Hematopoietic multipotent progenitor cell treated with erythropoietin and hydrocortisone succinate and interleukin-3 and kit ligand, for 8 days (in vitro differentiated cells): ENCODE measurements at places on chromosomes 2 and 18.

GRCh38 chr2:55118643-55119083 is 68.4 kb upstream of the RTN4 start:
- peak; percentile 35 for DNase-seq

DNA sequence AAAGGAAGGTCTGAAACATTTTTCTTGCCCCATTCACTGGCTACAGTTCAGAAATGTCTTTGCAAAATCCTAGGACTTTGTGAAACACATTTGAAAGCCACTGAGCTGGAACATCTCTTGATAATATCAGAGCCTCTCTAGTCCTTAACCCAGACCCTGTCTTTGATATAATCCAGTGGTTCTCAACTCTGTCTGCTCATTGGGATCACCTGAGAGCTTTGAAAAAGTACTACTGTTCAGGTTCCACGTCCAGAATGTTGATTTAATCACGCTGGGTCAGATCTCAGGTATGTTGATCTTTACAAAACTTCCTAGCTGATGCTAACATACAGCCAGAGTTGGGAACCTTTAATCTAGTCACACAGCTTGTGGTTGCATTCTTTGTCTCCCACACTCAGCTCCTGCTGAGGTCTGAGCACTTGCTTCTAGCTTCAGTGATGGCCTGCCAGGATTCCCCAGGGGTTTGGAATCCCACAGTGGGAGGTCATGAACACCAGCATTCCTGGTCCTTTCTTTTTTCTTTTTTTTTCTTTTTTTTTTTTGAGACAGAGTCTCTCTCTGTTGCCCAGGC is 262.7 kb downstream of the SETBP1 start:
- no peak for DNase-seq

DNA sequence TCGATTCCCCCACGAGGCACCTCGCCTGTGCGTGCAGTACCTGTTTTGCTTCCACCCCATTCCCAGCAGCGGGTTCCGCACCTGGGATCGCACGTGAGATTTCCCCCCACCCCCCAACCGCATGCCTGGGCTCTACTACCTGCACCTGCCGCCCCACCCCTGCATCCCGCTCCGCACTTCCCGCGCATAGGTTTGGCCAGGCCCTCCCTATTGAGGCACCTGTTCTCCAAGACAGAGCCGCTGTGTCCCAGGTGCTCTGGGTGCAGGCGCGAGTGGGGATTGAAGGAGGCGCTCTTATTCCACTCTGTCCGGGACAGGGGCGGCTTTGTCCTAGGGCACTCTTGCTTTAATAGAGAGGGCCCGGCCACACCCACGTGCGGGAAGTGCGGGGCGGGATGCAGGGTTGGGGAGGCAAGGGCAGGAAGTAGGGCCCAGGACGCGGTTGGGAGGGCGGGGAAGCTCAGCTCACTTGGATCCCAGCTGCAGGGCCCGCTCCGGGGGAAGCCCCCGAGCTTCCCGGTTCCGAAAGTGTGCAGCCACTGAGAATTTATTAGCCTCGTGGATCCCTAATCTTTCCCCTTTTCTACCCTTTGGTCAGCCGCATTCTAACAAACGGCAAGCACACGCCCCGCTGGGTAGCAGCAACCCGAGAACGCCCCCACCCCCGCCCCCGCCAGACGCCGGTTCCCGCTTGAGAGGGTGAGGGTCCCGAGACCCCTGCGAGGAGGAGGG is 670 bp upstream of the MOCOS start:
- DNase-seq: no peak

DNA sequence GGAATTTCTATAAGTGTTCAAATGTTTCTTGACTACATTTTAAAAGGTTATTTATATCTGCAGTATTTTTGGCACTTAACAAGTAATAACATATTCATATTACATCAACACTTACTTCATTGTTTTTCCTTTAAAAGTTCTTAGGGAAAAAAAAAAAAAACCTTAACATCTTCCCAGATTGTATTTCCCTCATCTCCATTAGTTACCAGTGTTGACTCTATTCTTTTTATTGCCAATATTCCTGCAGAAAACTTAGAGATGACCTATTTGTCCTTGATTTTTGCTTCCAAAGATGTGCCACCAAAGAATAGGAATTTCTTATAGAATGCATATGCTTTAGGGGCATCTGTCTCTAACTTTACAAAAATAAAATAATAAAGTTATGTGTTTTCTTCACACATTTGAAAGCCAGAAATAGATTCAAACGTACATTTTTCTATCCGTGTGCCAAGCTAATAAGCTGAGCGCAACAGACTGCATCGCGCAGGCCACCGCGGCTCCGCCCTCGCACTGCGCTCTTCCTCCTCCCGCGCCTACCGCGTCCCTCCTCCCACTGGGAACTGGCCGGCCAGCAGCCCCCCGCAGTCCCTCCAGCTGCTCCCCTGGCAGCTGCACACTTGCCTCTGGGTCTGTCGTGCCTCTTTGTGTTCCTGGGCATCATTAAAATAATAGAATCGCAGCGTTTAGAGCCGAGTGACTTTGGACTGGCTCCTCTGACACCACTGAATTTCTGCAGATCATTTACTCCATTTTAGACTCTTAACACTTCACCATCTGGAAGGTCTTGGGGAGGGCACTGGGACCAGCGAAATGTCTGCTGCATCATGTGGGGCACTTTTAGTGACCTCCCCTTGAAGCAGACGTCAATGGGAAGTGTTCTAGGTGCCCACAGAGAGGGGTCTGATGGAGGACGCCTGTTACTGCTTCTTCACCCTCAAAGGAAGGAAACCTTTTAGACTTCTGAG is 21.2 kb upstream of the NAB1 start:
- DNase-seq: no peak

DNA sequence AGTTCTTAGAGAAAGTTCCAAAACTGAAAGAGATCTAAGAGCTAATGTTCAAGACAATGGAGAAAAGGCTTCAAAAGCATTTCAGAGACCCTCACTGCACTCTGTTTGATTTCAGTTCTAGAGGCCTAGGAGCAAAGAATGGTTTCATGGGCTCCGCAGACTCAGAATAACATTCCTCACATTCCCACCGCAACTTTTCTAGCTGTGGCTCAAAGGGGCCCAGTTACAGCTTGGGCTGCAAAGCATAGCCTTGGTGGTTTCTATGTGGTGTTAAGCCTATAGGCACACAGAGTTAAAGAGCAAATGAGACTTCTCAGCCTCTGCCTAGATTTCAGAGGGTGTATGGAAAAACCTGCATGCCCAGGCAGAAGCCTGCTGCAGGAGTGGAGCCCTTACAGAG is 73.0 kb downstream of the FSIP2 start:
- DNase-seq: no peak

GRCh38 chr2:68391869-68392268 is 26.8 kb downstream of the PLEK start:
- DNase-seq: peak; percentile 90
